ENCODE measurements at places on chromosomes 16 and 17.

- DNase-seq, result no peak
Measured at GRCh38 chr17:68249354-68249765, 1.5 kb downstream of the AMZ2 start.

- no peak for DNase-seq
Measured at GRCh38 chr17:45414990-45415881, 17.4 kb downstream of the ARHGAP27 start.

DNA sequence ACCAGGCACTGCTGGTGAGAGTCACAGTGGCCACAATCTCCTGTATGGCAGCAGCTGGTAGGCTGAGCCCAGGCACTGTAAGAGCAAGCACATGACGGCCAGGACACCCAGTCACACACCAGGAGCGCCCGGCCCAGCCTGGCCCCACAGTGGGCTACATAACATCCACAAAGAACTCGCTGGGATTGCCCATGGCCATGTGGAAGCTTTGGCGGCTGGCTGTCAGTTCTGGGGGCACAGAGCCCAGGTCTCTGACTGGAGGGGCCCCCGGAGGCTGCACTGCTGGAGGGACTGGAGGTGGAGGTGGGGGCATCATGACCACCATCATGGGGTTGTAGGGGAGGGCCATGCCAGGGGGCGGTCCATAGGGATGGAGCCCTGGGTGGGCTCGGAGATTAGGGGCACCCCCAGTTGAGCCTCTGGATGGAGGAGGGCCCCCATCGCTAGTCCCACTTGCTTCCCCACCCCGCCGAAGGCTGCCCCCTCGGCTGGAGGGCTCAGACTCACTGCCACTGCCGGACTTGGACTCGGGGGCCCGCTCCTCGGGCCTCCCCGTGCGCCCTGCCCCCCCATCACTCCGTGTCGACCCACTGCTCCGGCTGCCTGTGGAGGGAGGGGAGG, 6.1 kb downstream of the ACADVL start:
- DNase-seq, result no peak

- no peak for DNase-seq
Measured at GRCh38 chr17:48644910-48645557, 18.9 kb upstream of the HOXB9 start.

DNA sequence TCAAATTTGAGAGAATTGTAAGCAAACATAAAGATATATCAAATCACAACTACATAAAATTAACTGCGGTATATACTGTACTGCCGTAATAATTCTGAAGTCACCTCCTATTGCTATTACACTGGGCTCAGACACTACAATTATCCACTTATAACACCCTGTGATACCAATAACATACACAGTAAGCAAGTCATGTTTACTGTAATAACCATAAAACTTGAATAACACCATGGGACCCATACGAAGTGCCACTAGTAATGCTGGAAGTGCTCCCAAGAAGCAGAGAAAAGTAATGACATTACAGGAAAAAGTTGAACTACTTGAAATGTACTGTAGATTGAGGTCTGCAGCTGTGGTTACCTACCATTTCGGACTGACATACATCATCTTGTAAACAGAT, 24.0 kb downstream of the CMC2 start:
- no peak for DNase-seq

DNA sequence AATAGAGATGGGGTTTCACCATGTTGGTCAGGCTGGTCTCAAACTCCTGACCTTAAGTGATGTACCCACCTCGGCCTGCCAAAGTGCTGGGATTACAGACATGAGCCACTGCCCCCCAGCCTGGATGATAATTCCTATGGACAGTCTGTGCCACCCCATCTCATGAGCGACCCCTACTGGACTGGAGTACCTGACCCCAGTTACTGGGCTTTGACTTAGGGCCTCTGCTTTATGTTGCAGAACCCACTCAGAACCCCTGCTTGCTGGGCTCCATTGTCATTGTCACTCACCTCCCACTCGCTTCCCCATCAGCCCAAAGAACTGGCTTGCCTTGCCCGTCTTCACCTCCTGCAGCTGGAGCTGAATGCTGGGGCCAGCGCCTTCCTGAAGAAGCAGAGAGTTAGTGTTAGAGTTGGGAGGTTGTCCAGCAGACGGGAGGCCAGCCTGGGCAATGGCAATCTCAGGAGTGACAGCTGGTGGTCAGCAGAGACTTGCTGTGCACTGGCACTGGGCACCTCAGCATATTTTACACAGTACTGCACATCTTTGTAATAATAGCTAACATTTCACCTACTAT, 4.0 kb downstream of the TAC4 start:
- no peak for DNase-seq

- DNase-seq, result no peak
Measured at GRCh38 chr16:14464796-14465195, 165.3 kb downstream of the PARN start.

- DNase-seq, result no peak
Measured at GRCh38 chr17:44906010-44906646, 6.9 kb upstream of the EFTUD2 start.

- DNase-seq, result no peak
Measured at GRCh38 chr17:74746922-74747321, 1.5 kb upstream of the NHERF1 start.

GRCh38 chr16:25493136-25493811, 198.5 kb upstream of the HS3ST4 start:
- DNase-seq, result no peak

- no peak for DNase-seq
Measured at GRCh38 chr17:75837899-75838298, 6.3 kb downstream of the UNC13D start.

GRCh38 chr17:1559047-1560043, 3.2 kb downstream of the PITPNA start:
- no peak for DNase-seq

DNA sequence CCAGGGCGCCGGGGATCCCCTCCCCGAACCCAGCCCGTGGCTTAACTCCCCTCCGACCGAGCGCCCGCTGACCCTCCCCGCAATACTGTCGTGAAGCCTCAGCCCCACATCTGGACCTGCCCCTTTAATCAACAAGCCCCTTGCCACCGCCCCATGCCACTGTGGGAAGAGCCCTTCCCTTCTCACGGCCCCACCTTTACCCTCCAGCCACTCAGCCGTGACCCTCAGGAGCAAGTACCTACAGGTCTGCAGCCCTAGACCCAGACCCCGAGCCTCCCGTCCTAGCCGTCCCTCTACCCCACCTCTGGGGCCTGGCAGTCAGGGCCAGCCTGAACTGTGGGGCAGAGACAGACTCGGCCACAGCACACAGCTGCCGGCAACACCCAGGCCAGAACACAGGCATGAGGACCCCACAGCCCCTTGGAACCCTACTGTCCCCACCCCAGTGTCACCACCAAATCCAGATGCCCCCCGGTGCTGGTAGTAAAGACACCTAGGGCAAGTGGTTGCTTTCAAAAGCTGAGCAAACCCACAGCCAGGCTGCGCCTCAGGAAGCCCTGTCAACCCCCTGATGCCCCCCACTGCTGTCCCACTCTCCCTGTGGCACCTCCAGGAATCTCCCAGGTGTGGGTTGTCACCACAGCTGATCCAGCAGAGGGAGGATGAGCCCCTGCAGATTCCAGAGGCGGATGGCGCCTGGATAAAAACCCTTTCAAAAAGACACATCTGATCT, 1.4 kb downstream of the NXPH3 start:
- DNase-seq, result no peak

DNA sequence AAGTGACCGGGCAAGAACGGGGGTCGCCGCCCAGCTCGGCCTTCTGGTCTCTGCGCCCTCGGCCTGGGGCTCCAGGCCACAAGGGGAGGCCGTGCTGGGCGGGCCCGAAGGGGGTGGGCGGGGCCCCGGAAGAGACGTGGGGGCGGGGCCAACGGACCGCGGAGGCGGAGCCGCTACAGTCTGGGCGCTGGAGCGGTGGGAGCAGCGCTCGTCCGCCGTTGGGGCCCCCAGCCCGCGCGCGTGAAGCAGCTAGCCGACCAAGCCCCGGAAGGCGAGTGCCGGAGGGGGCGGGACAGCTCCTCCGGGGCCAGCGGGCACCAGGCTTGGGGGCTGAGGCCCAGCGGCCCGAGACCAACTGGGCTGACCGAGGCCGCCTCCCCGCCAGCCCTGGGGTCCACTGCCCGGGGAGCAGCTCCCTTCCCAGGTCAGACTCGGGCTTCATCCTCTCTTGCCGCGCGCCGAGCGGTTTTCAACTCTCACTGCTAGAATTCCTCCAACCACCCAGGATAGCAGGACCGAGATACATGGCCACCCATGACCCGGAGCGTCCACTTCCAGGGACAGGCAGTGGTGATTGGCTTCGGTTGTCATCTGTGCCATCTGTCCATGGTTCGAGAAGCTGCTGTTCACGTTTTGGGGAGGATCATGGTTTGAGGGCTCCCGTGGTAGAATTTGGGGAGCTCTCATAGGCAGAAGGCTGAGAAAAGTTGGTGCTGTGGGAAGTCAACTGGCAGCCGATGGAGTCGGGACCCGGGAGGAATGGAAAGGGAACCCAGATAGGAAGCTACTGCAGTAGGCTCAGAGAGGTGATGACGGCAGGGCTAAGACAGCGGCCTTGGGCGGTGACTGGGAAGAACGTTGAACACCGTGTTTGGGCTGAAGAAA, 44.6 kb upstream of the LCMT1 start:
- no peak for DNase-seq

DNA sequence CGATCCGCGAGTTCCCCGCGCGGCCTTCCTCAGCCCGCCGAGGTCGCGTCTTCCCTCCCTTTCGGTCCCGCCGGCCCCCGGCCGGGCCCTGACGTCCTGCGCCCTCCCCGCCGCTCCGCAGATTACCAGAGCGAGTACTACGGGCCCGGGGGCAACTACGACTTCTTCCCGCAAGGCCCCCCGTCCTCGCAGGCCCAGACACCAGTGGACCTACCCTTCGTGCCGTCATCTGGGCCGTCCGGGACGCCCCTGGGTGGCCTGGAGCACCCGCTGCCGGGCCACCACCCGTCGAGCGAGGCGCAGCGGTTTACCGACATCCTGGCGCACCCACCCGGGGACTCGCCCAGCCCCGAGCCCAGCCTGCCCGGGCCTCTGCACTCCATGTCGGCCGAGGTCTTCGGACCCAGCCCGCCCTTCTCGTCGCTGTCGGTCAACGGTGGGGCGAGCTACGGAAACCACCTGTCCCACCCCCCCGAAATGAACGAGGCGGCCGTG, 5.4 kb downstream of the LHX1 start:
- DNase-seq, result no peak

DNA sequence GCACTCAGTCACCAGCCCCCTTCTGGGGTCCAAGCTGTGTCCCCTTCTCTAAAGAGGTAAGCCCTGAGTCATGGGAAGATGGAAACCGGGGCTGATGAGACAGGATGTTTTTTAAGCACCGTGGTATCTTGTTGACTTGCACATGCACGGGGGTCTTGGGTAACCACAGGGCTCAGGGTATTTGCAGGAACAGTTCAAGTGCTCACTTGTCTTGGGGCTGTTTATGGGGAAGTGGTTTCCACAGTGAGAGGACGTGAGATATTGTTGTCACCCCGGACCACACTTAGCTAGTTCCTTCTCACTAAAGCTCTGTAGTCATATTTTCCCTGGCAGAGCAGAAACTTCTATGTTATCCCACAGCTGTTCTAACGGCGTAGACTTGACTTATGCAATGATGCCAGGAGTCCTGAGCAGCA, 7.7 kb downstream of the CCL3L1 start:
- DNase-seq, result no peak

- no peak for DNase-seq
Measured at GRCh38 chr17:34671191-34671590, 91.8 kb downstream of the TMEM132E start.

DNA sequence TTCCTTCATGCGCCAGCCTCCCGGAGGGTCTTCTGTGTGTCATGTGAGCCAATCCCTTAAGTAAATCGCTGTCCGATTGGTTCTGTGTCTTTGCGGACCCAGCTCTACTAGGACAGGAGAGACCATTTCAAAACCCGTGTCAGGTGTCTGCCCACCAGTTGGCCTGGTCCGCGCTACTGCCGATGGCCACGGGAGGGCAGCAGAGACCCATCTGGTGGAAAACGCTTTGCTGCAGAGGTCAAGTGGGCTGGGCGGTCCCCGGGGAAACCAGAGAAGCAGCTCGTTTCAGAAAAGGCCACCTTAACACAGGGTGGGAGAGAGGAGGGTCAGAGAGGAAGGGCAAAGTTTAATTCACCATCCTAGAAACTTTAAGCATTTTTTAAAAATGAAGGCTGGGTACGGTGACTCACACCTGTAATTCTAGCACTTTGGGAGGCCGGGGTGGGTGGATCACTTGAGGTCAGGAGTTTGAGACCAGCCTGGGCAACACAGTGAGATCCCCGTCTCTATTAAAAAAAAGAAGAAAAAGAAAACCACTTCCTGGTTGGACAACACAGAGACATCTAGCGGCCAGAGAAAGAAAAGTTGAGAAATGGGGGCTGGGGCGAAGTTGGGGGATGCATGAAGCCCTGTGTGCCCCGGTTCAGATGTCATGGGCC, 2.8 kb upstream of the CIBAR2 start:
- peak; percentile 38 for DNase-seq

DNA sequence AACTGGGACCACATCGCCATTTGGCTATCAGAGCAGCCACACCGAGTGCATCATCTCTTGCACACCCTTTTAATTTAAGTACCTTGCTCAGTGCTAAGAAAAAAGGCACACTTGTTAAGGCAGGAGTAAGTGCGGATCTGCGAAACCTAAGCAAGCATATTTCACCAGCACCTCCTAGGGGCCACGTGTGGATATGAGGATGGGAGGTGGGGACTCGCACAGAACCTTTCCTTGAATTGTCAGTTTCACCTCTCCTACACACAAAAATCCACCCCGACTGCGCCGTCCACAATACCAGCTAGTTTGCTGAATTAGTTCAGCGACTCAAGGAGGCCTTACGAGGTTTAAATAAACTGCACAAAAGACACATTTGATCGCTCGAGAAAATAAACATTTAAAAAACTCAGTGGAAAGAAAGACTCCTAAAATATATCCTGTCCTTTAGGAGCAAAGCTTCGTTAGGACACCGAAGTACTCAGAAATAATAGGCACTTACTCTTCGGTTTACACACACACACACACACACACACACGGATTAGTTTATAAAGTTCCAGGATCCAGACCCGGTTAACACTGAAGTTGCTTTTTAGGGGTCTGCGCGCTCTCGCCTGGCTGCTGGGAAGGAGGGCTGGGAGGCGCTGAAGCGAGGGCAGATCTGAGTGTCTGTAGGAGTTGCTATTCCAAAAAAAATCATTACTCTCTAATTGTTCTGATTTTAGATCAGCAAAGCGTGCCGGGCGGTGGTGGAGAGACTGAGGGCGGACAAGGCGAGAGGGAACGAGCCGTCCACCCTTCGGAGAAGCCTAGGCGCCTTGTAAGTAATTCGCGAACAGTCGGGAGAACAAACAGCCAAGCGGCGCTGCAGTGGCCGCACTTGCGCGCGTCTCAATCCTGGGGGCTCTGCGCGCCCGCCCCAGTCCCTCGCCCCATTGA, 1.0 kb upstream of the KCNJ2 start:
- no peak for DNase-seq
